ENCODE measurements at places on chromosomes 6 and 20.

DNA sequence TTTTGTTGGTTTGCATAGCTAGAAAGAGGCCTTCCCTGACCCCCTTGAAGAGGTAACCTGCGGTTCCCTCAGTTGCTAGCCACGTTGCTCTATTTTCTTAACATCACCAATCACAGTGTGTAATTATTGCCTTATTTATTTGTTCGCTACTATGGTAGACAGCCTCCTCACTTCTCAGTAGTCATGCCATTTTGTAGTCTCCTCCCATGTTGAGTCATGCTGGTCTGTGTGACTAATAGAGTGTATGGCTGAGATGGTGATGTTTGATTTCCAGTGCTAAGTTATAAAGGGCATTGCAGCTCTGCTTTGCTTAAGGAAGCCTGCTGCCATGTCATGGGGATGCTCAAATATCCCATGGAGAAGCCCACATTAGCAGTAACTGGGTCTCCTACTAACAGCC is 236.6 kb upstream of the CHD6 start:
- no peak for DNase-seq

DNA sequence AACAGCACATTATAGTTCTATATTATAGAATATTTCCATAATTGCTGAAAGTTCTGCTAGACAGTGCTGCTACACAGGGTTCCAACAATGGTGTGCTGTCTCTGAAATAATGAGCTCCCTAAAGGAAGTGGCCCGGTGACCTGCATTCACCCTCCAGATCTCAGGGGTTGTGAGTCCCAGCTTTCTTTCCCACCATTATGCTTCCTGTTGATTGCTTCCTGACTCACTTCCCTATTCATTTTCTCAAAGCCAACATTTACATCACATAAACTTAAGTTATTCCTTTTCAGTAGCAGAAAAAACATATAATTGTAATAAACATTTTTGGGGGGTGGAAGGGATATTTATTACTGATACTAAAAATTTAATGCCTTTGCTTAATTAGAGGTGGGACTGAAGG is 12.9 kb upstream of the CCN6 start:
- no peak for DNase-seq

DNA sequence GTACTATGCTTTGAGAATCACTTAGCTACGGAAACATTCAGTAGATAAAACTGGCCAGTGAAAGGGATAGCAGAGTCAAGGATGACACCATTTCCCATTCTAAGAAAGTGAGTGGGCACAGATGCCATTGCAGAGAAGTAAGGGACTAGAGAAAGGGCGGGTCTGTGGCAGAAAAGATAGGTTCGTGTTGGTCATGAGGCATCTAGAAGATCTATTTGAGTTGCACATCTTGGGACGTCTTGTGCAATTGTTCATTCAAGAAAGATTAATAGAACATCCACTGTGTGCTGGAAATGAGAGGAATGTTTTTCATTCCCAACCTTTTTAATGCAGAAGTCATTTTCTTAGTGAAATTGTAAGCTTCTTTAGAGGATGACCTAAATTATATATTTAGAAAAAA is 161.7 kb downstream of the PLCB1 start:
- no peak for DNase-seq

DNA sequence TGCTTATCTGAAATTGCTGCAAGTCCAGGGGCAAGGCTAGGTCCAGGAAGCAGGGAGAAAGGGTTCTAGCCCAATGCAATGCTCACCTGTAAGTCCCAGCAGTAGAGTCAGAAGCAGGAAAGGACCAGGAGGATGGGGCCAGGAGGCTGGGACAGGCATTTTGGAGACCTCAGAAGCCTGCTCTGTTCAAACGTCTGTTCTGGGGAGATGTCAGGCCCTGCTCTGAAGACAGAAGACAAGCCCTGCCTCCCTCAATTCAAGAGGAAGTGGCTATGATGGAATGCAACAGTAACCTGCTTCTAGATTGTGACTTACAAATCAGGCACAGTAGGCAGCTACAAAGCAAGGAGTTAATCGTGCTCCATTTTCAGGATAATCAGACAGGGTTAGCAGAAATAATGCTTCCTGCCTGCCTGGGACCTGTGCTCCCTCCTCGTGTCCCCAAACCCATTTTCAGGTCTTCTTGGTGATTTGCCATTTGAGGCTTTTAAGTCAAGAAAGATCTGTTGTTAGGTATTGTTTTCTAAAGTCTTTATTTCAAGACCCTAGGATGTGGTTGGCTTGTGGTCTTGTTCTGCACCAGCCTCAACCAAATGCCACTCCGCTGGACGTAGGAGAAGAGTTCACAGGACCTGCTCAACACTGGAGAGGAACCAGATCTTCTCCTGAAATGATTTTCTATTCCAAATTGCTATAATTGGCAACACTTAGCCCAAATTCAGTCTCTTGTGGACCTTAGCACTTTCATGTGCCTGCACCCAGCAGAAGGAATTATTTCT is at the start of gene SIRPG:
Gene SIRPG (minus strand): TSS at position 224 of the 779 bp plus-strand sequence. CDS start 65 bp downstream, at position 159.
- no peak for DNase-seq
